ENCODE measurements at places on chromosomes 13 and 19. TPM values are rescaled to one million over a fixed set of nuclear protein-coding genes. Genes with fewer than 3 reads are reported as not detected.

Gene CFD
- 8.9 TPM for total RNA-seq

Gene TNFSF11
- total RNA-seq: not detected

Gene LRRC63
- total RNA-seq: not detected

Gene LGALS4
- total RNA-seq: not detected

Gene LILRB2
- not detected for total RNA-seq

Gene KCNJ14
- total RNA-seq: 1.3 TPM

Gene SYCN
- total RNA-seq: not detected

Gene ZNF765
- total RNA-seq: 12.1 TPM

Gene TTC9B
- total RNA-seq: not detected

Gene SOX1
- not detected for total RNA-seq
